ENCODE measurements at places on chromosomes 12 and 14.

DNA sequence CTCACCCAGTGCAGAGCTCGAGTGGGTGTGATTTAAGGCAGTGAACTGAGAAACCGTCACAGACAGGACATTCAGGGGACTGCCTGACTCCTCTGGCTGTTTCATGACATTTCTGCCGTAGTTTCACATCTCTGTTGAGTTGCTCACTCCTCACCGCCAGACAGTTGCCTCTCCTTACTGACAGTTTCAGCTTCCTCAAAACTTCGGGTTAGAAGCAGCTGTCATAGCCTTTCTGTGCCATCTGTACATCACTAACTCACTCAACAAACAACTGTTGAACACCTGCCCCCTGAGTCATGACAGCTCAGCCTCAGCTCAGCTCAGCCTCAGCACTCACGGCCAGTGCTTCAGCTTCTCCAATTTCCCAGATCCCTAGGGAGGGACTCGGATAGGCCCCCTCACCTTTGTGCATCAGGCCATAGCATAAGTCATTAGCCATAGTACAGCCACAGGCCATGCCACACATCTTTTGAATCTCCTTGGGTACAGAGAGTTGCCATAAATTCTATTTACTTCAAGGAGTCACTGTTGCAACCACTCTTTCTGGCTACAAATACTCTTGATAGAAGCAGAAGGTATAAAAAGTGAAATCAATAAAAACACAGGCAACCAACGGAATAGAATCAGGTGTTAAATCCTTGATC, 6.2 kb upstream of the SLC15A4 start:
- no peak for DNase-seq

GRCh38 chr12:19419086-19419485, 20.2 kb upstream of the AEBP2 start:
- no peak for DNase-seq

DNA sequence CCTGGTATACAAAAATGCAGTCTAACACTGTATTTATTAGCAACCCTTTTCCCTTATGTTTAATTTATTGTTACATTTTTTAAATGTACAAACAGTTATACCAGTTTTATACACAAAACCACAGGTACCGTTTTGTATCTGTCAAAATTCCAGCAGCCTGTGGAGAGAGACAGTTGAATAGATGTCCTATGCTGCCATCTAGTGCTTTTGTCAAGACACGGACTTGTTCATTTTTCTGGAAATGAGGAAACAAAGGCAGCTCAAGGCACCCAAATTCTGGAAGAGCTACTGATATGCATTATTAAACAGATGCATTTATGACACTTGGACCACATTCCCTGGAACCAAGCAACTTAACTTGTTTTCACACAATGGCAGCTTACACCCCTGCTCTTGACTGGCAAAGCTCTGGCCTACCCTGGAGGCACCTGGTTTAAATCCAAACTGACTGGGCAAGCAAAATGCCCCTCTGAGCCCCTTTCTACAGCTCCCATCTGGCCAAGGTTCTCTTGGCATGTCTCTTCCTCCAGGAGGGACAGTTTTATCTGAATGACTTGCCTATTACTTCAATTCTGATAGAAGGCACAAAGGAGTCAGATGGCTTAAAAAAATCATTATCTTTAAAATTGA, 286.9 kb upstream of the PRKD1 start:
- DNase-seq = peak; percentile 69

DNA sequence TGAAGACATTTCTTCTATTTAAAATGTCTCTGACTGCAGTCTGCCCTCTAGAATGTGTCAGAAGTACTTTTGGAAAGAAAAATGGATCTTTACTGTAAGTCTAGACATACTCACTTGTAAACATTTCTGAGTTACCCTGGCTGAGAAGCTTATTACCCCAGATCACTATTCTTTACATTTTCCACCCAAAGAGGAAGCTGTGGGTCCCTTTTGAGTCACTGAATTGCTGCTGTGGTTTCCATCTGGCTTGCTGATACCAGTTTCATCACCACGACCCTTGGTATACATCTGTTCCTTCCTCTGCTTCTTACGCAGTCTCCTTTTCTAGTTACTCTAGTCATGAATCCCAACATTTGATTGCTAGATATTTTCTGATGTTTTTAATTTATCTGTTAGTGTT, 20.2 kb upstream of the CLEC4D start:
- DNase-seq = no peak

- no peak for DNase-seq
Measured at GRCh38 chr12:47221256-47222023, 141.7 kb upstream of the AMIGO2 start.

DNA sequence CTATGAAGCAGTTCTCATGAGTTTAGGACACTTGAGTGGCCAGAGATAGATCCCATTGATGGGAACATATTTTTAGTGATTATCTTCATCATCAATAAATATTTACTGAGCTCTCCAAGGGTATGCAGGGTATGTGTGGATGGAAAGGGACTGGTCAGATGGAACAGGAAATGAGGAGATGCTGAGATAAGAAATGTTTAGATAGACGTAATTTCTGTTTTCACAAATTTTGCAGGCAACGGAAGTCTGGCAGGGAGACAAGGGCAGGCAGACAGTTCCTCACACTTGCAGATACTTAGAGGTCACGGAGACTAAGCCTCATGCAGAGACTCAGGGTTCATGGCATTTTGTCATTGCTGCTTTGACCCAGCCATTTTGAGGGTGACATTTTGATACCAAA, 24.3 kb downstream of the BCL2L14 start:
- peak; percentile 81 for DNase-seq

- peak; percentile 88 for DNase-seq
Measured at GRCh38 chr12:96233939-96234461, 39.8 kb downstream of the ELK3 start.

DNA sequence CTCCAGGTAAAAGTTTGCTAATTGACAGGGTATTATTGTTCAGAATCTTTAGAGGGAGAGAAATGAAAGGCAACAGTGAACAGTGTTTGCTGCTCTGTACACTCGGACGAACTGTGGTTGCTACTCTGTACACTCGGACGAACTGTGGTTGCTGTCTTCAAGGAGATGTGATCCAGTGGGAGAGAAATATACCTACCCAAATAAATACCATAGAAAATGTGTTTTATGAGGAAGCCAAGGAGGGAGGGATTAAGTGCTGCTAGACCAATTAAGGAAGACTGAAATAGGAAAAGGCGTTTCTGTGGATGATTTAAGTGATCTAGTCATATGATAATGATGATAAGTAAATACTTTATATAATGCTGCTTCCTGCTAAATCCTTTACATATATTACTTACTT, 2.7 kb downstream of the STK38L start:
- no peak for DNase-seq

- no peak for DNase-seq
Measured at GRCh38 chr14:85644211-85644610, 114.3 kb downstream of the FLRT2 start.

GRCh38 chr12:12626471-12626870, 14.8 kb downstream of the CREBL2 start:
- DNase-seq = no peak

GRCh38 chr12:107134558-107134957, 41.2 kb upstream of the CRY1 start:
- peak; percentile 3 for DNase-seq

DNA sequence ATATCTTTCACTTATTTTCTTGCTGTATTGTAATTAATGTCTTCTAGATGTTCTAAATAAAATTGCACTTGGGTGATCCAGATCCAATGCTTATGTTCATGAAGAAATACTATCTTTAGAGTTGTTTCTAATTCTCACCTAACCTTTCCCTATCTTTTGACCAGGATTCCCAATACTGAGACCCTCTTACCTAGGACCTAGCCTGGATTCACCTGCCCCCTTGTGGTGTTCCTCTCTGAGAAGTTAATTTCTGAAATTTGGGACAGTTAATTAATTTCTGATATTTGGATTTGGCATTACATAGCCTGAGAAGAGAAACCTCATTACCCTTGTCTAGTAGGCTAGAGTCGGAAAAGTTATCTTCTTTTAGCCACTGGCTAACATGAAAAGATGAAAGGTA, 29.5 kb downstream of the FOXA1 start:
- DNase-seq = no peak

DNA sequence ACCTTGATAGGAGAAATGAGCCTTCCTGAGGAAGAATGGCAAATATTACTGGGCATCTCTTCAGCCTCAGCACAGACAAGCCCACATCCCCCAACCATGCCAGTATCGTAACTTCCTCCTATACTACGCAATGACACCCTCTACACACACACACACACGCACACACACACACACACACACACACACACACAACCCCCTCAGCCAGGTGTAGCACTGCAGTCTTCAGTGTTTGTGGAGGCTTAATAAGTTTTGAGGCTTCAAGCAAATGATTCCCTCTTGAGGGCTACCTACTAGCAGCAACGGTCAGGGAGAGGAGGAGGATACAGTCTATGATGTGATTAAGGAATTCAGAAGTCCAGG, 1.6 kb downstream of the DGKA start:
- no peak for DNase-seq

- no peak for DNase-seq
Measured at GRCh38 chr12:59405992-59406391, 189.8 kb upstream of the SLC16A7 start.

GRCh38 chr12:118925407-118925806, 55.9 kb upstream of the SRRM4 start:
- DNase-seq = no peak

- no peak for DNase-seq
Measured at GRCh38 chr12:43237238-43237879, 314.6 kb downstream of the ADAMTS20 start.

- DNase-seq = no peak
Measured at GRCh38 chr14:24232645-24233537, at the start of gene GMPR2. Gene GMPR2, plus strand, starts transcription at chr14:24232929. Its CDS starts 325 bp downstream, at chr14:24233254.

Measured in dermis microvascular lymphatic vessel endothelial cell (primary cell).